ENCODE measurements at places on chromosomes 3 and 15. TPM values are rescaled to one million over a fixed set of nuclear protein-coding genes. Genes with fewer than 3 reads are reported as not detected.

P2RY1 gene
- not detected for polyA plus RNA-seq

IL20RB gene
- polyA plus RNA-seq = 0.32 TPM

LRRC31 gene
- not detected for polyA plus RNA-seq

ACTC1 gene
- polyA plus RNA-seq = not detected

SLC35G2 gene
- 10.7 TPM for polyA plus RNA-seq

BSN gene
- 0.42 TPM for polyA plus RNA-seq

EPHA3 gene
- polyA plus RNA-seq = not detected

YEATS2 gene
- polyA plus RNA-seq = 33.7 TPM

LRRC3B gene
- not detected for polyA plus RNA-seq

FEZF2 gene
- polyA plus RNA-seq = not detected

GRCh38 chr15:66795851-66796250 lies 93.8 kb downstream of the SMAD6 start:
- DNase-seq = no peak

DNA sequence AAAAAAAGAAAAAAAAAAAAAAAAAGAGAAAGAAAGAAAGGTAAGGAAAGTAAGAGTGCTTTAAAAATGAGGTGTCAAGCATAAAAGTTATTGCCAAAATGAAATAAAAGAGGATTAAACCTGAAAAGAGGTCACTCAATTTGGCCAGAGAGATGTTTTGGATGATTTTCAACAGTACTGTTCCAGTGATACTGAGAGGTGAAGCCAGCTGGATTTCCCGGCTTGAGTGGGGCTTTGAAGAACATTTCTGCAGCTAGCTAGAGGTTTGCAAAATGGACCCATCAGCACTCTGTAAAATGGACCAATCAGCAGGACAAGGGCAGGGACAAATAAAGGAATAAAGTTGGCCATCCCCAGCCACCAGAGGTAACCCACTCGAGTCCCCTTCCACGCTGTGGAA lies 128.5 kb downstream of the LSAMP start:
- no peak for DNase-seq

DNA sequence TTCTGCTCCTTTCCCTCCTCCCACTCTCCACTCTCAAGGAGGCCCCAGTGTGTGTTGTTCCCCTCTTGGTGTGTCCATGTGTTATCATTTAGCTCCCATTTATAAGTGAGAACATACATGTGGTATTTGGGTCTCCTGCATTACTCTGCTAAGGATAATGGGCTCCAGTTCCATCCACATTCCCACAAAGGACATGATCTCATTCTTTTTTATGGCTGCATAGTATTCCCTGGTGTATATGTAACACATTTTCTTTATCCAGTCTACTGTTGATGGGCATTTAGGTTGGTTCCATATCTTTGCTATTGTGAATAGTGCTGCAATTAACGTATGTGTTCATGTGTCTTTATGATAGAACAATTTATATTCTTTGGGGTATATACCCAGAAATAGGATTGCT lies 144.0 kb upstream of the MEF2A start:
- DNase-seq = no peak

DNA sequence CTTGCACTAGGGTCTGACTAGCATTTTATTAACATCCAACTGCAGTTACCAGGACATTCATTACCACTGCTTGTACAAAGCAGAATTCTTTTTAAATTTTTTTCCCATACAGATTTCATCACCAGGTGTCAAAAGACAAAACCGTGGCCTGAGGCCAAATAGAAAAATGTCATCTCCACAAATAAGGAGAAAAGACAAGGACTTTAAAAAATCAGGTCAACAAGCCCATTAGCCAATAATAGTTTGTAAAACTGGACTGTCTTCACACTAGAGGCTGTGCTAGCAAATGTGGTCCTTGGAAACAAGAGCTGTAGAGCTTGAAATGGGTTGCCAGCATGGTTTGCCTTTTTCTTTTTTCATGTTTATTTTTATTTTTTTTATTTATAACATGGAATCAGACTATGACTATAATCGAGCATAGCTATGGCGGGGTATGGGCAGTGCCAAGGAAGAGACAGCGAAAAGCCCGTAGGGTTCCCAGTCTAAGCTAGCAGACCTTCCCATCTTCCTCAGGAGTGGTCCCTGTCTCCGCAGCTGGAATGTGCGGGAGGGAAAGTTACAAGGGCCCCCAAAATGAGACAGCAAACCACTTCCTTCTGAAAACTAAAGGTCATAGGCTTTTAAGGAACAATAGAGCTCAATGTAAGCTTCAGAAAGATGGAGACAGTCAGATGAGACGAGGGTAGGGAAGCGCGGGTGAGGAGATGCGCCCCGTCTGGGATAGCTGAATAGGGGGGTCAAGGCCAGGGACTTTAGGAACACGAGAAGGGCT lies 1.5 kb downstream of the PTPN9 start:
- no peak for DNase-seq

DNA sequence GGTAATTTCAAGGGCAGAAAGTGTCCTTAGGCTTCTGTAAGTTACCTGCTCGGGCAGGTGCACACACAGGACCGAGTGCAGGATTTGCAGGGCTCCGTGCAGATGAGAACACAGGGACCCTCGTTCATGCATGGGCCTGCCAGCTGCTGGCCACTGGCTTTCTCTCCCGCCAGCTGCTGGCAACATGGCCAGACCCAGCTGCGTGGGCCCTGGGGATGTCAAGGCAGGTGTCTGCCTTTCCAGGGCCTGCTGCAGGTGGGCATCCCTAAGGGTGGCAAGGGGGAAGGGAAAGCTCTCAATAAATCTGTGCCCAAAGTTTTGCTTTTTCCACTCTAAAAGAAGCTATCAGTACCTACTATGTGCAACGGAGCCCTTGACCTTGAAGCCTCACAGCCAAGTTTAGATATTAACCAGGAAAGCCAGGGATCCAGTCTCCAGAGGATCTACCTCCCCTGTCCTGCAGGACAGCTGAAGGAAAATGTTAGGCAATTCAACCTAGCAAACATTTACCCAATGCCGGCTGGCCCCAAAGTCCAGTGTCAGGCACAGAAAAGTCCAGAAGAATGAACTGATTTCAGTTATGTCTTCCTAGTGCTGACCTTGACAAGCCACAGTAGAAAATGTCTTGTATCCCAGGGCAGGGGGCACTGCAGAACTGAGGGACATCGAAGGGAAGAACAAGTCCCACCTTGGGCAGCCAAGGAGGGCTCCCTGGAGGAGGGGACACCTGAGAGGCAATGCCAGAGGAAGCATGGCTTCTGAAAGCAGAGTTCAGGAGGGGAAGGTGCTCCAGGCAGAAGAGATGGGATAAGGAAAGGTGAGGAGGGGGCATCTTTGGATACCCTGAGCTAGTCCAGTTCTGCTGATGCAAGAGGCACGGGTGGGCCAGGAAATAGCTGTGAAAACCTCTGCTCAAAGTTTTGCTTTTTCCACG lies 26.4 kb downstream of the NUP210 start:
- DNase-seq = peak; percentile 86

DNA sequence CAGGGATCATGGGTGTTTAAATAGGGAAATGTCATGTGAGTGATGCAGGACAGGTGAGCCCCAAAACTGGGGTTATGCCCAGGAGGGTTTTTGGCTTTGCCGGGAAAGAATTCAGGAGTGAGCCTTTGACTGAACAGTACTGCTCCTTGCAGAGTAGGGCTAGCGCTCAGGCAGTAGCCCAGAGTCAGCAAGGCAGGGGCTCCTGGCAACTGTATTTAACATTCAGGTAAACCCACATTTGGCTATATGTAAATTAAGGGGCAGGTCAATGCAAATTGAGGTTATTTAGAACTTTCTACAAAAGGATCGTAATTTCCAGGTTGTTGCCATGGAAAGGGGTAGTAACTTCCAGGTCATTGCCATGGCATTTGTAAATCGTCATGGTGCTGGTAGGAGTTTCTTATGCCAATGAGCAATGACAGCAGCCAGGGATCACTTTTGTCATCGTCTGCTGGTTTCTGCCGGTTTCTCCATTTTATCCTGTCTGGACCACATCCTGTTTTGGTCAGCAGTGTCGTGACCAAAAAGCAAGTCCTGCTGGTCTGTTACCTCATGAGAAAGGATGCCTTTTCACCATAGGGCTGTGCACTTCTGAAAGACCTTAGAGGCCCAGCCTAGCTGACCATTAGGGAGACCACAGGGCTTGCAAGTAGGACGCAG lies 24.3 kb downstream of the MTHFS start:
- DNase-seq = no peak

DNA sequence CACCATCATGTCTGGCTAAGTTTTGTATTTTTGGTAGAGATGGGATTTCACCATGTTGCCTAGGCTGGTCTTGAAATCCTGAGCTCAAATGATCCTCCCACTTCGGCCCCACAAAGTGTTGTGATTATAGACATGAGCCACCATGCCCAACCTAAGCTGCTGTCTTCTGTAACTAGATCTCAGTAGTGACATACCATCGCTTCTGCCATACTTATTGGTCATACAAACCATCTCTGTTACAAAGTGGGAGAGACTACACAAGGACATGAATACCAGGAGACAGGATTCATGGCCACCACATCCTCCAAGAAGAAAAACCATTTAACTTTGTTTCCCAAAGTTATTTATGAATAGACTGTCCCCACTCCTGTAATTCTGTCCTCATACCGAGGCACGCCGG lies 81.3 kb downstream of the SMAD6 start:
- DNase-seq = no peak

- no peak for DNase-seq
Observed at GRCh38 chr15:78274994-78275393, 10.6 kb downstream of the DNAJA4 start.

GRCh38 chr15:62964251-62964650 lies 78.3 kb upstream of the TPM1 start:
- no peak for DNase-seq

DNA sequence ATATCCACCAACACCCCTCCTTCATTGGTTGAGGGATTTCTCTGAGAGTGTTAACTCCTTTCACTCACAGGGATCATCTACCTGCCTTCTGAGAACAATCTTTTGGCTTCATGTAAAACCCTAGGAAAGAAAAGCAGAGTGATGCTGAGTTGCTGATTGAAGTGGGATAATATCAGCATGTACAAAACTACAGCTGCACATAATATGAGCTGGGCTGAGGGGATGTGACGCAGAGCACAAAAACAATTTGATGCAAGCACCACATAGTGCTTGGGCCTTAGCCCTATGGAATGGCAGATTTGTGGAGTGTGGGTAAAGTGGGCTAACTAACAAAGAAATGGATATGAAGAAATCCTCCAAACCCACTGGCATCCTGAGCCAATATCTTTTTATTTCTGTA lies 267.6 kb upstream of the KCNH8 start:
- DNase-seq = no peak

DNA sequence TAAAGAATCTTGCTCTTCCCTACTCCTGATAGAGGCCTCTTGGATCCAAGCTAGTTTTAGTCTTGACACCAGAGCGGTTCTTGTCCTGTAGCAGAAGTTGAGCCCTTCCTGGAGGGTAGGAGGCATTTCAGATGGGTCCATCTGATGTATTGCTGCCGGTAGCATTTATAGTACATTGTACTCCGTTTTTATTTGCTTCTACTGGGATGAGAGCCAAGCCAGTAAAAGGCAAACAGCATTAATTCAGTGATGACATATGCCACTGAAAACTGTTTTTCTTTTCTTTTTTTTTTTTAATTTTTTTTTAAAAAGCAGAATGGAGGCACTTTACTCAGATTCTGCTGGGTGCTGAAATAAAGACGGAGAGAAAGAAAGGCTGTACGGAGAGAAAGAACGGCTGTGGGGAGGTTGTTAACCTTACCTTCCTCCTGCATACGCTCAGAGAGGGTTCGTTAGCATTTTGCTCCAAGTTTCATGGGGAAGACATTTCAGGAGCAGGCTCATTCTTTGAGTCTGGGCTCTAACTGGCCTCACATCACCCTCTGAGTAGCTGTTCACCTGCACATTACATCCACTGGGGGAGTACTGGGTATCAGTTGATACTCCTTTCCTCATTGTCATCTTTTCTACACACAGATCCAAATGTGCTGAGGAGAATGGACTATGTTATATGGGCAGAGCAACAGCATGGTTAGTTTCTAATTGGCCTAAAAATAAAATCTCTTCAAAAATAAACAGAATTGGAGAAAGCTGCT lies 161.5 kb downstream of the FEZF2 start:
- no peak for DNase-seq

- no peak for DNase-seq
Observed at GRCh38 chr3:116020495-116020894, 397.2 kb downstream of the GAP43 start.

GRCh38 chr15:80095511-80095910 lies 36.0 kb downstream of the ZFAND6 start:
- no peak for DNase-seq

- DNase-seq = peak; percentile 81
Observed at GRCh38 chr3:72938471-72939265, 50.8 kb downstream of the GXYLT2 start.

DNA sequence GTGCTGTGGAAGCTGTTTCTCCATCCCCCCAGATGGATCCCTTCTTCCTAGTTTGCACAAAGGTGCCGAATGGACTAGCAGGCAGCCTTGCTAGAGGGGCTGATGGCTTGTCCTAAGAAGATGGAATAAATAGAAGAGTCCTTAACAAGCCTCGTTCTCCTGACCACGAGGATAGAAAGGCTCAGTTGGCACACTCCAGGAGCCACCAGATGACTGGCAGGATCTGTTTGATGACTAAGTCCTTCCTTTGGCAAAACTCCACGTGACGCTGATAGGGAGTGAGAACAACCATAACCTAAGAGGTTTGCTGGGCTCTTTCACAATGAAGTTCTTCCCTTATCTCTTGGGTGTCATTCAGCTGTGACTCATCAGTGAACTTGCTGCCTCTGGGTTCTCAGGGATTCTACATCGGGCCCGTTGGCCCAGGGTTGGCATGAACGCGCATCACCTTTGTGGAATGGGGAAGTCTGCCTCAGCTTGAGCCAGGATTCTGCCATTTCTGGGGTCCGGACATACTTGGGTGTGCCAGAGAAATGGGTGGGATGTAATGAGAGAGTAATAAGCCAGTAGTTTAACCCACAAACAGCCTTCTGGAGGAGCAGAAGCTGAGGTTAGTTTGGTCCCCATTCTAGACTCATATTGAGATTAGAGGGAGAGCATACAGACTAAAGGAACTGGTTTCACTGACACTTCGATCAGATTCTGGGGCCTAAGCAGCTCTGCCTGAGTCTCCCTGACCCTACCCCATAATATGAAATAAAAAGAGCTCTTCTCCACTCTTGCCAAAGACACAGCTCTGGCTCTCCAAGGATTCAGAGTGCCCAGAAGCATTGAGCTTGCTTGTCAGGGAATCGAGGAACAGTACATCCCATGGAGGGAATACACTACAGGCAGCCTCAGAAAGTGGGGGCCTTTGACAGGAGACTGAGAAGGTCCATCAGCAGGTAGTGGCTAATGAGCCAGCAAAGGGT lies 2.0 kb upstream of the MELTF start:
- DNase-seq = peak; percentile 96
